ENCODE measurements at places on chromosomes 4 and X.
A peak's percentile ranks its signal among the peaks of the same experiment; 100 is the strongest.

DNA sequence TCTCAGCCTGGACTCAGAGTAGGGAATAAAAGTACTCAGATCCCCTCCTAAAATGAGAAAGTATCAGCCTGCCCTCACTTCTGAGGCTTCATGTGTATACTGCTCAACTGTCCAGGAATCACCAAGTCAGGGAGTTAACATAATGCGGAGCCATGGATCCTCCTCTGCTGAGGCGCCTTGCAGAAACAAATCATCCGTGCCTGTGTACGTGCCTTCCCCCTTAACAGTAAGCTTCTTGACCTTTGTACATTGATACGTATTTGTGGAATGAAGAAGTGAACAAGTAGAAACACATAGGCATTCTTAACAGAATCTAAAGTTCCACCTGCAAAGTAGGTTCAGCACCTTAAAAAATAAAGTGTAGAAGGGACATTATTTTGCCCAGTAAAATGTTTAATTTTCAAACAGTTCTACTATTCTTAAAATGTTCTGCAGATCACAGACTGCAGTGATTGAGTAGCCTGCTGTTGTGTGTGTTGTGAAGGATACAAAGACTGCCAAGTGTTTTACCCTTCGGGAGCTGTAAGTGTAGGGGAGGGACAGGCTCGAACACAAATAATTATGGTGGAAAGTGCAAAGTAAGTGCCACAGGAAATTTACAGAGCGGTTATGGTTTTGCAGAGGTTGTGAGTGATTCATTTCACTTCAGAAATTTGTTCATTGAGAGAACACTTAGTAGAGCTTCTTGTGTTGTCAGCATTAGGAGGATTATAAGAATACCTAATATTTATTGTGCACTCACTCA lies 61.9 kb downstream of the ARHGAP10 start:
- no peak for DNase-seq

DNA sequence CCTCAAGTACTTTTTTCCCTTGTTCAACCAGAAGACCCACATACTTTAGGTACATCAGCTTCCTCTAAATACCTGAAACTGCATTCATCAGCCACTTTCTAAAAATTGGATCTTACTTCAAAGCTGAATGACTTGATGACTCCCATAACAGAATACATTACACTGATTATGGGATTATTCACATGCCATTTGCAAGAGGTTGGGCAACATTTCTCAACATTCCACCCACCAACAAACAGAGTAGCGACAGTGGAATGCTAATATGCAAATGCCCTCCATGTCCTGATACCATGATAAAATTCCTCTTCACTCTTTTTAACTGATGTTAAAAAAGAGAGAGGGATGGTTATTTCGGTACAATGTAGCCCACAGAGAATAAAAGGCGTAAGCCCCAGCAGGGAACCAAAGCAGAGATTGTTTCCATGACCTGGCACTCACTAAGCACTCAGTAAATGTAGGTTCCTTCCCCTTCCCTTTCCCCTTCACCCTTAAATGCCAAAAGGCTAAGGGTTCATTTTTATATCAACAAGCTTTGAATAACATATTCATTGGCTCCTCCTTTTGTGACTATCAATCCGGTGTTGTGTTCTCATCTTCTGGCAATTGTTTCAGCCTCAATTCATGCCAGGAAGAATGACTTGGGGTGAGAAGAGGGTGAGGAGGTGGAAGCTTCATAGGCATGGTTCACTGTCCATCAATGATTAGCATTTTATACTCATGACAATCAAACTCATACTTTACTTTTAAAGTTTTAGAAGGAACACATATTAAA lies 317.2 kb downstream of the DHX15 start:
- DNase-seq, result no peak

DNA sequence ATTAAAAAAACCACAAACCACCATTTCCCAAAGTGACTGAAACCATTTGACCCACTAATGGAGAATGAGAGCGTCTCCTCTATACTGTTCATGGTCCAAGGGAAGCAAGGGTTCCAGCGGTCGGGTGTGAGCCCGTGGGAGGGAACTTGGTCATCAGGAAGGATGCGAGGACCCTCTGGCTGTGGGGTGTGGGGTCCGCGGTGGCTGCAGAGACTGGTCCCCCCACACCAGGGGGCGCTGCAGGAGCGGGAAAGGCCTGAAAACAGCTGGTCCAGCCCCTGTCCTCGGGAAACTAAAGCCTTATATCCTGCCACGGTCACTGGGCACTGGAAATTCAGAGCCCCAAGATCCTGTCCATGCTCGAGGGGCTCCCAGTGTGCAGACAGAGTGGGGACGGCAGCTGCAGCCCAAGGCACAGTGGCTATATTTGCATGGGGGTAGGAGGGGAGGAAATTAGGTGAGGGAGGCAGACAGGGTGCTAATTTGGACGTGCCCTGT lies 4.3 kb downstream of the BLOC1S4 start:
- peak; percentile 60 for DNase-seq

DNA sequence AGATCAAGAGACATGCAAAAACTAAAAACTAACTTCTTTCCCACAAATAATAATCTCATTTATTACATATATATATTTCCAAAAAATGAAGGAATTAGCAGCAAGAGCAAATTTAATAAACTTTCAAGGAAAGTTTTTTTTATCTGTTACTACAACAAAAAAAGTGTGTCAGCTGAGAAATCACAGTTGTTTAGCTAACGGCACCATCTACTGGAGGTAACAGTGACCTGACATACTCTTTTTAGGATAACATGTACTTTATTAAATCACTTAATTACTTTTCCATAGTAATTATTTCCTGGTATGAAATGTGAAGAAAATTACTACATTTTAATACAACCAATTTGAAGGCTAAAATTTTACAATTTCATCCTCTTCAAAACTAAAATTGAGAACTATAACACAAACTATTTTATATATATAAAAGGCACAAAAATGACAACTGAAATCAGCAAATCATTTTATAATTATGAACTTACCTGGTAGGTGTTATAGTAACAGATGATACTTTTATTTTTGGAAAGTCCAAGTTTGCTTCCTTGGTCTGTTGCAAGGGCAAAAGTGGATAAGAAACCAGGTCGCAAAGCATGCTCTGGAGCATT lies 9.1 kb downstream of the LAMTOR3 start:
- no peak for DNase-seq

GRCh38 chr4:4947721-4948120 lies 71.5 kb downstream of the CYTL1 start:
- DNase-seq, result no peak

DNA sequence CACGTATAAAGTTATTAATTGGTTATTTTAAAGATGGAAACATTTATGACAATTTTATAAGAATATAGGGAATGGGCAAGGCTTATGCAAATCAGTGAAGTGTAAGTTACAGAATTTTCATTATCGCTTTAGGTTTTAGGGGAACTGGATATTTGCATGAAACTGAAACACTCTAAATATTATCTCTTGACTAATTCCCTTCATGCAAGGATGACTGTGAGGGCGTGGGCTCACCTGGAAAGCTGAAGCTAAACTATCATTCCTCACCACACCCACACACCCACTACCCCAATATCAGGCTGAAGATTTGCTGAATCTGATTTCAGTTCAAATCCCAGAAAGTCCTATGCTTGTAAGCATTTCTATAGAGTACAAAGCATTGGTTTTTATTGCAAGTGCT lies 81.7 kb upstream of the ARHGAP24 start:
- DNase-seq, result no peak

GRCh38 chr4:44725166-44725565 lies 1.2 kb downstream of the GNPDA2 start:
- no peak for DNase-seq

GRCh38 chr4:84530454-84530853 lies 31.4 kb upstream of the NKX6-1 start:
- DNase-seq, result no peak
